T-helper 9 cell (primary cell): ENCODE measurements at places on chromosomes 5 and 9.

DNA sequence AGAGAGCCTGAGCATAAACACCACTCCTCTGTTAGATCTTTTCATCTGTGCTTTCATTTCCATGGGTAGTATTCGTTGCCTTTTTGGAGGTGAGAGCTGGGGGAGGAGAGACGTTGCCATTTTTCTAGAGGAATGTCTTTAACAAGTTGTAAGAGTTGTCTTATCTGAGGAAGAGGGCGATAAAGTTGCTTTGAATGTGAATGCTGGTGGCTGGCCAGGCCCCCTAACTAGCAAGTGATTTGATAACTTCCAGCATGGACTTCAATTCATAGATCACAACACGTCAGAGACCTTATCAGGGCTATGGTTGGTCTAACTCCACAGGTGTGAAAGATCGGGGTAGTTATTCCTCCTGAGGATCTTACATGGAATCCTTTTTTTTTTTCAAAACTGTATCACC lies 30.0 kb upstream of the AOPEP start:
- DNase-seq = no peak

DNA sequence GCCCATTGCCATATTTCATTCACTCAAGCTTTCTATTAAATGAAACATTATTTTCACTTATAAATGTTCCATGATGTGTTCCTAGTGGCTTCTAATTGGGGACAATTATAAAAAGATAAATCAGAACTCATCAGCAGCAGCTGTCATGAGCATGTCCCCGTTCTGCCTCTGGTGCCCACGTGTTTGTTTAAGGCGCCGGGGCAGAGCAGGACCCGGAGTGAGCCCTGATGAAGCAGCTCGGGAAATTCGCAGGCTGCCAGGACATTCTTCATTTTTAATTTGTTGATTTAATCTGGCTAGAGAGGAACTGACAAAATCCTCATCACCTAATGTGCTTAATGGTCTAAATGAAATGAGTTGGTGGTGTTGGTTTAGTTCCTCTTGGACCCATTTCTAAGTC lies 475.0 kb downstream of the CTNND2 start:
- DNase-seq = no peak

DNA sequence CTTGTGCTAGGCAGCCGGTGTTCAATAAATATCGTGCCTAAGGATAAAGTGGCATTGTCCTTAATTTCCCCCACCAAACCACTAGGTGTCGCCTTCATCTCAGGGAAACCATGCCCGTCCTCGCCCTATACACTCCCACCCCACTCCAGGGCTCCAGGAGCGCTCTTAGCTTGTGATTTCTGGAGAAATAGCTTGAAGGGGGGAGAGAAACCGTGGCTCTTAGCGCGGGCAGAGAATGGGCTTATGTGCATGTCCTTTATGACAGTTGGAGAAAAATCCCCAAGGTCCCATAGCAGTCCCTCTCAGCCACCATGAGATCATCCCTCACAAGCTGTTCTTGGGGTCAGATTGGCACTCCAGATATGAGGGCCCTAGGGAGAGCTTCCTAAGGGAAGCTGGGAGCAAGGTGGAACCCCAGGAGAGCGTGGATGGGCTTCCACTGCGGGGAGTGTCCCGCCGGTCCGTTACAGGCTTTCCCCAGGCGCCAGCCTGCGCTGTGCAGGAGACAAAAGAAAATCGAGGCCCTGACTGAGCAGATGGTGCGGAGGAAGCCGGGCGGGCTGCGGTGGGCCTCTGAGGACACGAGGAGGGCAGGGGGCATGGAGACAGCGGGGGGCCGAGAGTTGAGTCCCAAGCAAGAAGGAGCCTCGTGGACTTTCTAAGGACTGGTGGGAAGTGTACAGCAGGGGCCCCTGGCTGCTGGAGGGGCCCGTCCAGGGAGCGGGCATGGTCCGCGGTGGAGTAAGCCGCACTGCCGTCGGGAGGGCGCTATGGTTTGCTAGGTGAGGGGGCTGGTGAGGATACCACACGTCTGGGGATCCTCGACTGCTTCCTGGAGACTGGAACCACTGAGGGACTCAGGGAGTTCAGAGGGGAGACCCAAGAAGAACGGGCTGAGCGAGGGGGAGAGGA lies 750 bp upstream of the NPR2 start:
- peak; percentile 49 for DNase-seq

DNA sequence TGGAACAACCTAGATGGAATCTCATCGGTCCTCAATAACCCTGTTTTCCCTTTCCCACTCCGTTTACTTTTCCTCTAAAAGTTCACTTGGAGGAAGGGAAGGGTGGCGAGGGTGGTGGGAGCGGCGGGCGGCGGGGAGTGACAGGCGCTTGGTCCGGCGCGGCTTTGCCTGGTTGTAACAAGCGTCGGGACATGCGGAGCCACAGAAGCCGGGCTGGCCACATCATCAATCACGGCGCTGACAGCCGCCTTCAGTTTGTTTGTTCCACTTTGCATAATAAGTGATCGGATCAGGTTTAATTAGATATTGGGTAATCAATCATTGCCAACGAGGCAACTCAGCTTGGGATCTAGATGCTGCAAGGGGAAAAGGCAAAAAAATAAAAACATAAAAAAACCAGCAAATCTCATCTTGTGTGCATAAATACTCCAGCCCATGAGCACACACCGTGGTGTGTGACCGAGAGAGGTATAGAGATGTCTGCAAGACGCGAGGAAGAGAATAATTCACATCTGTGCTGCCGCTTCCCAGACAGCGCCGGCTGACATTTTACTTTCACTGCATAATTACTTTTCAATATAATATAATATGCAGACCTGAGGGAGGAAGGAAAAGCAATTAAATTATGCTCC lies 396.2 kb upstream of the IRX4 start:
- no peak for DNase-seq

DNA sequence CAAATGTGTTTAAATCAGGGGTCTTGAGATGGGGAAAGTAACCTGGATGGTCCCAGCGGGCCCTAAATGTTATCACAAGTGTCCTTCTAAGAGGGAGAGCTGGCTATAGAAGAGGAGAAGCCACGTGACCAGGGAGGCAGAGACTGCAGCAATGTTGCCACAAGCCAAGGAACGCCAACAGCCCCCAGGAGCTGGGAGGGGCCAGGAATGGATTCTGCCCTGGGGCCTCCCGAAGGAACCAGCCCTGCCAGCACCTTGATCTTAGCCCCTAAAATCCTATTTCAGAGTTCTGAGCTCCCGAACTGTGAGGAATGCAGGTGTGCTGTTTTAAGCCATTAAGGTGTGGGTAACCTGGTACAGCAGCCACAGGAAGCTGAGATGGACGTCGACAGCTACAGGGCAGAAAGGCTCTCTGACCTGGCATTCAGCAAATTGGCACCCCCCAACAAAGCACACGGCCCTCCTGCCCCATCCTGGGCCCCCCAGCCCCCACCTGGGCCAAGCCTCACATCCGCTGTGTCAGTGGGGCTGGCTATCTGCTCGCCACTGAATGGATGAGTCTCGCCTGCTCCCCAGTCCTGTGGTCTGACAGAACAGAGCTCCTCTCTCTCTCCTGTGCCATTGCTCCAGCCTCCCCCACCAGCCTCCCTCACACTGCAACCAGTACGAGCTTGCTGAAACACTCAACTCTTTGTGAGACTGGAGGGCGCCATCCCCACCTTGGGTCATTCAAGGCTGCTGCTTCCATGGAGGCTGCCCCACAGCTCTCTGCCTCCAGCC lies 78.8 kb downstream of the ADAMTS2 start:
- no peak for DNase-seq

- DNase-seq = no peak
Measured at GRCh38 chr5:2240118-2240904, 357.6 kb upstream of the IRX4 start.

DNA sequence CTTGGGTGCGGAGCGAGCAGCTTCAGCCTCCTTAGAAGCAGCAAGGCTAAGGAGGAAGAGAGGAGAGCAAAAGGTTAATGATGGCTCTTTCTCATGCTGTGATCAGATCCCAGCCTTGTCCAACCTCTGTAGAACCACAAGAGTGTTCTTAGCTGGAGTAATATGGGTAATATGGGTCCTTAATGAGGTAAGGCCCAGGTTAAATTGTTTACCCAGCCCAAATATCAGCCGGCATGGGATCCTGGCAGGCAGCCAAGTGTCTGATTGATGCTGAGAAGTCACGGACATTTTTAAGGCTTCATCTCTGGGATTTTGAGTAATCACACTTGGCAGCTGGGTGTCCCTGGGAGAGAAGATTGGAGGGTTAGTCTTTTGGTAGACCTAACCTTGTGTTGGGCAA lies 32.3 kb downstream of the GLRA1 start:
- DNase-seq = no peak
